ENCODE measurements at places on chromosomes 16 and 17.

DNA sequence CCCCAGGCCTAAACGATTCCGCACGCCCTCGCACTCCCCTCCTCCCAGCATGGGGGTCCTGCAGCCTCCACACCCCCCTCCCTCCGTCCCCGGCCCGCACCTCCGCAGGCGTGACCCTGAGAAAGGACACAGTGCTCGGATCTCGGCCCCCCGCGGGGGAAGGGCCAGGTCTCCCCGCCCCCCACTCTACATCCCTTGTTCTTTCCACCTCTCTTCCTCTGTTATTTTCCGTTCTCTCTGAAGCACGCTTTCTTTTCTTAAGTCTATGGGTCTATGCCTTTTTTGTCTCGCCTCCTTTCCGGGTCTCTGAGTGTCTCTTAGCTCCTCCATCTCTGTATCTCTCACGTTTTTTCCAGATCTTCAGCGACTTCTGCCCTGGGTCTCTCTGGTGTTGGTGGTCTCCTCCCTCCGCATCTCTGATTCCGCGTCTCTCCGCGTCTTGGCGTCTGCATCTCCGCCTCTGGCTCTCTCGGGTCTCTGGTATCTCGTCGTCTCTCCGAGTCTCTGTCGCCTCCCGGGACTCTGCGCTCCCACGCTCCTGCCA lies 2.1 kb upstream of the HES7 start:
- no peak for DNase-seq

GRCh38 chr16:87845213-87845612 lies 24.1 kb downstream of the SLC7A5 start:
- no peak for DNase-seq

GRCh38 chr16:78155791-78156345 lies 56.4 kb downstream of the WWOX start:
- no peak for DNase-seq

GRCh38 chr16:64751906-64752305 lies 370.0 kb downstream of the CDH11 start:
- DNase-seq, result no peak

- no peak for DNase-seq
These were observed 499.7 kb downstream of the XYLT1 start for GRCh38 chr16:16971042-16971441.

DNA sequence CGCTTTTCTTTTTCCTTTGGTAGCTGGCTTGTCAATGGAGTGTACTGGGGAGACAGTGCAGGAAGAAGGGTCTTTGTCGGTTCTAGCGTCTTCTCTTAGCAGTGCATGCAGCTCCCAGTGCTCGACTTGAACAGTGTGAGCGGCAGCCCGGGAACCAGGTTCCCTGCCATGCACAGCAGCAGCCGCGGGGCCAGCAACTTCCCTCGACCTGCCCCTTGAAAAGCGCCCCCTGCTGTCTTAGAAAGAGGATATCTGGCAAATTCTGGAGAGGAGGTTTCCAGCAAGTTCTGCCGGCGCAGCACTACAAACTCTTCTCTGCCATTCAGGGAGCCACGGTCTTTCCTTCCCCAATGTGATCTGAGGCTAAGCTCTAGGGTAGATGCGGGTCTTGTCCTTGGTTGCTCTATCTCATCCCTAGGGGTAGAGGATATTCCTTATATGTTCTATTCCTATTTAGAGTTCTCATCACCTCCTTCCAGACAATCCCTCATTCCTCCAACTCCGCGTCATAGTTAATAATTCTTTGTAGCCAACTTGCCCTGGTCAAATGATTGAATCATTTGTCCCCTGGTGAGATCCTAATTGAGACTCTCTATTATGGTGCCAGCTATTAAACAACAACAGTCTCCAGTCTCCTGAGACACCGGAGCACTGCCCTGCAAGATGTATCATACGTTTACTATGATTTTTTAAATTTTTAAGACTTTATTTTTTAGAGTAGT lies 451.3 kb downstream of the PMP22 start:
- no peak for DNase-seq

GRCh38 chr17:49851387-49852291 lies 3.8 kb upstream of the TAC4 start:
- DNase-seq, result peak; percentile 80

GRCh38 chr16:78292844-78293380 lies 193.5 kb downstream of the WWOX start:
- no peak for DNase-seq

GRCh38 chr17:17792551-17793377 lies 44.0 kb downstream of the SREBF1 start:
- DNase-seq, result no peak

GRCh38 chr17:69268543-69269014 lies 40.0 kb upstream of the ABCA10 start:
- DNase-seq, result no peak

DNA sequence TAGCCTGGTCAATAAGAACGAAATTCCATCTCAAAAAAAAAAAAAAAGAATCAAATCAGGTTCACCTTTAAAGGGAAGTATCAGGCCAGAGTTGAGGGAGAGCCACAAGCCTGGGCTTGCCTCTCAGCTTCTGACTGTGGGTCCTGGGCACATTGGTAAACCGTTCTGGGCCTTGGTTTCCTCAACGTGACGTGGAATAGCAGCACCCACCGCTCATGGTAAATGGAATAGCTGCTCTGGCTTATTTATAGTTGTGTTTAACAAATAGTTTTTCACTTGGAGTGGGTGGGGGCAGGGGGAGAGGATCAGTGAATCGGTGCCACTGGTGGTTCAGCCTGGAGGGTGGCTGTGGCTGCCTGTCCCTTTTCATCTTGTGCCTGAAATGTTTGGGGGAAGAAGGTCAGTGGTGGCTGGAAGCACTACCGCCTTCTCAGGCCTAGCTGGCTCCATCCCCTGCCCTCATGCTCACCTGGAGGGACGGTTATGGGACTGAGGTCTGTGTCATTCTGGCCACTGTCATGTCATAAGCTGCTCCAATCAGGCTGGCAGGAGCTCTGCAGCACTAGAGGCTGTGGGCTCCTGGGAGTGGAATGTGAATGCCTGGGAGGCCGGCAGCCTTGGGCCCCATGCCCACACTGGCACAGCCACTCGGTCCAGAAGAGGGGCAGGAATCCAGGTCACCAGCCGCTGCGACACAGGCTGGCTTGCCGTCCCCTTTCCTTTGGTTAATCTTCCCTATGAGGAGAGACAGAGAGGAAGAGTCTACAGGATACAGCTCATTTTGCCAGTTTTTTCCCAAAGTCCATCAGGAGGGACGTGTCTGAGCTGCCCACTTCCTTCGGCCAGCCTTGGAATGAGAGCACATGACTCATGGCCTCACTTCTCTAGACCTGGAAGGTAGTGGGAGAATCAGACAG lies 27.0 kb downstream of the CCR7 start:
- no peak for DNase-seq

DNA sequence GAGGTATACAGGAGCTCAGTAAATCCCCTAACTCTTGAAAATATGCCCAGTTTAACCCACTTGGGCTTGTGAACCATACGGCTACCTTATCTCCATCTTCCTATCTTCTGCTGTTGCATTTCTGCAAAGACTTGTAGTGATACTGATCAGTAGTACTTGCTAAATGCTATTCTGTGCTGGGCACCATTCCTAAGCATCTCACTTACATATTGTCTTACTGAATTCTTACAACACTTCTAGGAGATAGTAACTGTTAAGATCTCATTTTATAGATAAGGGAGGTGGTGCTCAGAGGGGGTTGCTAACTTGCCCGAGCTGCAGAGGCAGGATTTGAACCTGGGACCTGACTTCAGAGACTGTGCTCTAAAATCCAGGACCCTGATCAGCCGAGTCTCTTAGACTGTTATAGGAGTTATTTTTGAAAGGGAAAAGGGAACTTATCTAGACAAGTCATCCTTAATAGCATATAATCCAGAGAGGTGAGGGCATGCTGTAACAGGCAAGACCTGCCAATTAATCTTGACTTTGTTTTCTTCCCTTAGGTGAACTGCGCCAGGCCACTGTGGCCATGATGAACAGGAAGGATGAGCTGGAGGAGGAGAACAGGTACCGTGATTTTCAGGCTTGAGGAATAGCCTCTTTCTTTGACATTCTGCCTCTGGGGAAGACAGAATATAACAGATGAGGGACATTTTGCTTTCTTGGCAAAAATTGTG lies 149.7 kb downstream of the SNX29 start:
- no peak for DNase-seq

GRCh38 chr17:21210411-21211076 lies 3.4 kb downstream of the TMEM11 start:
- DNase-seq, result no peak

GRCh38 chr16:57798267-57798810 lies 4.0 kb downstream of the KIFC3 start:
- DNase-seq, result no peak

GRCh38 chr17:62895320-62896301 lies 70.4 kb upstream of the TANC2 start:
- no peak for DNase-seq

GRCh38 chr17:82397449-82398335 lies 20.5 kb upstream of the HEXD start:
- no peak for DNase-seq

- DNase-seq, result no peak
These were observed 19.5 kb downstream of the GRB7 start for GRCh38 chr17:39757176-39757662.

DNA sequence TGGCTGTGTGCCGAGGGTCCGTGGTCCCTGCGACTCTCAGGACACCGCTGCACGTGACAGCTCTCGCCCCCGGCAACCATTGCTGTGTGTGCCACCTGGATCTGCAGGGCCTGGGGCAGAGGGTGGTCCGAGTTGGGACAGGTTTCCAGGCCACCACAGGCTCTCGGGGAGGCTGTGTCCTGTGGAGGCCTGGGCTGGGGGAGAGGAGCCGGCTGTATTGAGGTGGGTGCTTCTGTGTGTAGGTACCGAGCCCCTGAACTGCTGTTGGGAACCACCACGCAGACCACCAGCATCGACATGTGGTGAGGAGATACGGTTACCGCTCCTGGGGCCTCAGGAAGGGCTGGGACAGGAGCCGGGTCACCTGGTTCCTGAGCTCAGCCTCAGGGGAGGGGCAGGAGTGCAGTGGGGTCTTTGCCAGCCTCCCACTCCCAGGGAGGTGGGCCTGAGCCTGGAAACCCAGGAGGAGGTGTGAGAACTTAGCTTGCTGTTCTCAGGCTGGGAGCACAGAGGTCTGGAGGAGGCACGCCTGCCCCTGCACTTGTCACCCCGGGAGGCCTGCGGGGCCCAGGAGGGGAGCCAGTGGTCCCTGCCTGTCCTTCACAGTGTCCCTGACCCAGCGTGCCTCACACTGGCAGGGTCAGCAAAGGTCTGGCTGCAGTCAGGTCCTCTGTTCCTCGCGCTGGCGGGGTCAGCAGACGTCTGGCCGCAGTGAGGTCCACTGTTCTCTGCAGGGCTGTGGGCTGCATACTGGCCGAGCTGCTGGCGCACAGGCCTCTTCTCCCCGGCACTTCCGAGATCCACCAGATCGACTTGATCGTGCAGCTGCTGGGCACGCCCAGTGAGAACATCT lies 7.3 kb downstream of the SPATA2L start:
- no peak for DNase-seq

- DNase-seq, result no peak
These were observed 36.0 kb downstream of the CHD9 start for GRCh38 chr16:53090591-53091411.

DNA sequence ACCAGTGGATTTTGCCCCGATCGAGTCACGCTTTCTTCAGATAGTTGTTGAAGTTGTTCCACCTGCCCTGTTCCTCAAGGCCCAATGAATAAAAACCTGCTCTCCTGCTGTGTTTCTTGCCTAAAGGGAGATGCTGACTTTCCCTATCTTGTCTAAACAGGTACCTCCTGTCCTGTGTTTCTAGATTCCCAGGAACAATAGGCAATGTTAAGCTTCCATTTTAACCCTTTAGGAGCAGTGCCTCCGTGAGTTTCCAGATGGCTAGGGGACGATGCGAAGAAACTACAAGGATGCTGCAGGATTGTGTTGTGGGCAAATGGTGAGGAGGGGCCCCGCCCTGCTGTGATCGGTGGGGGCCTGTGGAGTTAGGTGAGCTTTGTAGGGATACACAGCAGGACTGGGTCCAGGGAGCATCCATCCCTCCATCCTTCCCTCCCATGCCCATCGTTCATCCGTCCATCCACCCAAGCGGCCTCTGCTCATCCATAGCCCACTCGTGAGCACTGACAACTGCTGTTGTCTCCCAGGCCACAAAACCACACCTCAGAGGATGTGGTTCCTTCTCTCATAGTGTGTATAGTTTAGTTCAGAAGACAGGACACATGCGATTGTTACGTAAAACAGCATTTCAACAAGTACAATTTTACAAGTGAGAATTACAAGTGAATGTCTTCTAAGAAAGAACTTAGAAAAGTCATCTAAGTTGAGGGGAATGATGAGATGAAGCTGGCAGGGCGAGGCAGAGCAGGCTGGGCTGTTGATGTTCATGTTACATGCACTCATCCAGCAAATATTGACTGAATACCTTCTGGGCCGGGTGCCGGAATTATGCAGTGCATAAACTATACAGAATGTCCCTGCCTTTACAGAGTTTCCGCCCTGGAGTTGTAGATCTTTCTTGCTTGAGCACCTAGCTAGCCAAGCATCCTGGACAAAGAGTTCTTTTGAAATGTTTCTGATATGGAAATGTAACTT lies 5.2 kb downstream of the ARSG start:
- no peak for DNase-seq

DNA sequence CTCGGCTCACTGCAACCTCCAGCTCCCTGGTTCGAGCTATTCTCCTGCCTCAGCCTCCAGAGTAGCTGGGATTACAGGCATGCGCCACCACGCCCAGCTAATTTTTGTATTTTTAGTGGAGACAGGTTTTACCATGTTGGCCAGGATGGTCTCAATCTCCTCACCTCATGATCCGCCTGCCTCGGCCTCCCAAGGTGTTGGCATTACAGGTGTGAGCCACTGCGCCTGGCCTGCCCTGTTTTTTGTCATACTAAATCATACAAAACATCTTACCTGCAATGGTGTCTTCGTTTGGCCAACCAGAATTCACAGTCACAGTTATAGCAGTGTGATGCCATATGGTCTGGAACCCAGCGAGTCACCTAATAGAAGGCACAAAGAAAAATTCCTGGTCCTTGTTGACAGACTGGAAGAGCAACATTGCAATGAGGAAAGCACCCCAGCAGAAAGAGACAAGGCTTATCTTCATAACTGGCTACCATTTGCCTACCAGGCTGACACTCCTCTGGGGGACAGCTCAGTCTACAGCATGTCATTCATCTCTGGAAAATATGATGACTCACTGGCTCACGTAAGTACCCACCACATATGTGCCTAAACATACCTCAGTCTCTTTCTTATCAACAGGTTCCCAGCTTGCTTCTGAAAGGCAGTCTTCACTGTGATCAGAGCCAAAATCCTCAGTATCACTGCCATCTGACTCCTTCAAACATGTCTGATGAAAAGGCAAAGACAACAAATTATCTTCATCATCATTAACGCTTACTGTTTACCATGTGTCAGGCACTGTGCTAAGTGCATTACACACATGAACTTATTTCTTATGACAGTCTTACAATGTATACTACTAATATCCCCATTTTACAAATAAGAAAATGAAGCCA lies 4.3 kb upstream of the HSF5 start:
- no peak for DNase-seq

All from type B pancreatic cell (in vitro differentiated cells).